Astrocyte of the spinal cord (primary cell): ENCODE measurements at places on chromosomes 4 and X.

- DNase-seq = peak; percentile 80
These were observed 18.0 kb downstream of the OPHN1 start for GRCh38 chrX:68415316-68415715.

DNA sequence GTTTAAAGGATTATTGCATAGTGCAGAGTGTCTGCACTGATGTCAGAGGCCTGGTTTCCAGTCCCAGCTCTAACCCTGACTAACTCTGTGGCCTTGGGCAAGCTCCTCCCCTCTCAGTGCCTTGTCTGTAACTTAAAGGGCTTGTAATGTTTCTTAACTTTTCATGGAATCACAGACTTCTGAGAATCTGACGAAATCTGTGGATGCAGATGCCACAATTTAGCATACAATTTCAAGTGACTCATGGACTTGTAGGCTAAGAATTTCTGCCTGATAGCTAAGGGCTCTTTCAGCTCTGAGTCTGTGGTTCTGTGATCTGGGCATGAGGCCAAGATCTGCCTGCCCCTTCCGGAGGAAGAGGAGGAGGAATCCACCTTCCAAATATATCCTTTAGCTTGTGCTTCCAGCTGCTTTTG, 236.9 kb downstream of the AR start:
- DNase-seq = peak; percentile 96

DNA sequence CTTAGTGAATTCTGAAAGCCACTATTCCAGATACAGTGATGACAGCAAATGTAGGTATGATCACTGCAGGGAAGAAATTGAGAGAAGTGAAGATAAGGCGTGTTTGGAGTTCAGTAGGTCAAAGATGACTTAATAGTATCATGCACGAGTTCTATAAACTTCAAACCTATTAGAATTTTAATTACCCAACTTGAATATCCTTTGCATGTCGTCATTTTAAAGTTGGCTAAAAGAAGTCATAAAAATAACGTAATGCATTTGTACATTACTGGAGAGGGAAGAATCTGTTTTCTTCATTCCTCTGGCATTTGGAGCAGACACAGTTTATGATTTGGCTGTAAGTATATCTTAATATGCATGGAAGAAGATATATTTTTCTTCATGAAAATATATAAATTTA, 68.6 kb upstream of the MXRA5 start:
- no peak for DNase-seq

- DNase-seq = no peak
These were observed 390.5 kb upstream of the TECRL start for GRCh38 chr4:64799751-64800150.

DNA sequence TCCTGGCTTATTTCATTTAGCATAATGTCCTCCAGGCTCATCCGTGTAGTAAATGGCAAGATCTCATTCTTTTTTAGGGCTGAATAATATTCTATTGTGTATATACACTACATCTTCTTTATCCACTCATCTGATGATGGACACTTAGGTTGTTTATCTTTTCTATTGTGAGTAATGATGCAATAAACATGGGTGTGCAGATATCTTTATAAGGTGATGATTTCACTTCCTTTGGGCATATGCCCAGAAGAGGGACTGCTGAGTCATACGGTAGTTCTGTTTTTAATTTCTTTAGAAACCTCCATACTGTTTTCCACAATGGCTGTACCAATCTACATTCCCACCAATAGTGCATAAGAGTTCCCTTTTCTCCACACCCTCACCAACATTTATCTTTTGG, 317.6 kb upstream of the CNKSR2 start:
- DNase-seq = no peak

DNA sequence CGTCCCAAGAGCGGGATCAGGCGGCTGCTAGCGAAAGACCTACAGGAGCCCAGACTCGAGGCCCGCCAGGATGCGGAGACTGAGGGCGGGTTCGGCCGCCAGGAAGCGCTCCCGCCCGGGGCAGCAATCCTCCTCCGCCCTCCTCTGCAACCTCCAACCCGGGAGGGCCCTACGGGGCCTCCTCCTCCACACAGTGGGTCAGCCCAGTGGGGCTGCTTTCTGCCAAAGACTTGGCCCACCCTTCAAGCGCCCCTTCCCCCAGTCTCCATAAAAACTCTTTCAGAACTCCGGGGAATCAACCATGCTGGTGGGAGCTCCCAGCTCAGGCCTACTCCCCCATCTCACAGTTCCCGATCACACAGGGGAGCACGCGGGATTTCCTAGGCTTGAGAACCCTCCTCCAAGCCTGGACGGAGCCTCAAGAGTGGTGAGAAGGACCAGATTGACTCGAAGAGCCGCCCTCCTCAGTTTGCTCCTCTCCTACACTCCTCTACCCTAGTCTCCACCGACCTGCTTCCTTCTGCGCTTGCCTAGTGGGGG, 77.5 kb downstream of the RLIM start:
- DNase-seq = peak; percentile 40
